ENCODE measurements at places on chromosomes 16 and 17. TPM values are rescaled to one million over a fixed set of nuclear protein-coding genes. Genes with fewer than 3 reads are reported as not detected.
A peak's percentile ranks its signal among the peaks of the same experiment; 100 is the strongest.

DNA sequence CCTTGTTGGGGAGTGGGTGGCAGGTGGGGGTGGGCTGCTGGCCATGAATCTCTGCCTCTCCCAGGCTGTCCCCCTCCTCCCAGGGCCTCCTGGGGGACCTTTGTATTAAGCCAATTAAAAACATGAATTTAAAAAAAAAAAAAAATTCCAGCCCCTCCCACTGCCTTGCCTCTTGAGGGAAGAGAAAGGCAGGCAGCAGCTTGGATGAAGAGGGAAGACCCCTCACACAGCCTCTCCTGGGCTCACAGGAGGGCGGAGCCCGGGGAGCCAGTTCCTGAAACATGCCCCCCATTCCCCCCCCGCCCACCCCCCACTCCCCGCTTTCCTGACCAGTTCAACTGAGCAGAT is 1.8 kb upstream of the TCAP start:
- no peak for DNase-seq

DNA sequence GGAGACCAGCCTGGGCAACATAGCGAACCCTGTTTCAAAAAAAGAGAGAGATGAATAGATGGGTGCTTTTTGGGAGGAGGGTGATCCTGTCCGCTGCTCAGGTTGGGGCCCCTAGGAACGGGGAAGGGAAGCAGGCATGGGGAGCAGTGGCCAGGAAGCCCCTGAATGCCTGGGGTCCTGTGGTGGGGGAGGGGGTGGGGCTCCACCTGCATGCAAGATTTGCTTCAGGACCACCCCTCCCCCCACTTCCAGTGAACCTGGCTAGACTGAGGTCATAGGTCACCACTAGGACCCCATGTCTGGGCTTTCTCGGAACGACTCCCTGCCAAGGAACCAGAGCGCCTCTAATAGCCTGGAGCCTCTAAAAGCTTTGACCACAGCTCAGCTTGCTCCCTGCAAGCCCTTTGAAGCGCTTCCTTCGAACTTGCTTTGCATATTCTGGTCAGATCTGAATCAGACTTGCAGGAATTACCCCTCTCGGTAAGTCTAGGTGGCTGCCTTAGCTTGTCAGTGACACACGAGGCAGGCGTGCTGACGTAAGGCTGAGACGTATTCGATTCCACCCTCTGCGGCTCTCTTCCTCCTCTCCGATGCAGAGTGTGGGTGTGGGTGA is 3.7 kb downstream of the SOCS3 start:
- peak; percentile 84 for DNase-seq

GRCh38 chr16:89052191-89052889 is 41.3 kb upstream of the ACSF3 start:
- DNase-seq = peak; percentile 75

- no peak for DNase-seq
Observed at GRCh38 chr17:30961209-30962188, 9.3 kb upstream of the RNF135 start.

GRCh38 chr17:290121-290521 is 62.5 kb downstream of the RPH3AL start:
- DNase-seq = no peak

GRCh38 chr17:61395409-61395982 is 4.1 kb upstream of the TBX2 start:
- DNase-seq = no peak

- peak; percentile 7 for DNase-seq
Observed at GRCh38 chr17:77581480-77581879, 377.0 kb upstream of the TNRC6C start.

DNA sequence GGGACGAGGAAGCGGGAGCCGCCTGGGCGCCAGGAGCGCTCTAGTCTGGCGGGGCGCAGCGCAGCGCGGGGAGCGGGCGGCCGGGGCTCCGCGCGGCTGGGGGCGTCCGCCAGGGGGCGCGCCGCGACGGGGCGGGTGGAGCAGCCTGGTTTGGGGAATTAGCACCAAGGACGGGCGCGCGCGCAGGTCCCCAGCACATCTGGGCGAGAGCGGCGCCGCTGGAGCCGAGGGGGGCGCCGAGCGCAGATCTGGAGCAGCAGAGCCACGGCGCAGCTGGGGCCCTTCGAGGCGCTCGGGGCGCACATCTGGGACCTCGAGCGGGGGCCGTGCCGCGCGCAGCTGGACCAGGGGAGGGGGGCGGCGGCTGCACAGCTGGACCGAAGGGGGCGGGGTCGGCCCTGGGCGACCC is at the start of gene NXPH3:
NXPH3 (plus strand) TSS at position 193 of the 409 bp plus-strand sequence. CDS start 349 bp downstream, outside the sequence.
- DNase-seq = peak; percentile 96

- DNase-seq = no peak
Observed at GRCh38 chr16:84371553-84371865, 3.2 kb downstream of the ATP2C2 start.

- DNase-seq = no peak
Observed at GRCh38 chr16:76059186-76059585, 218.0 kb upstream of the CNTNAP4 start.

DNA sequence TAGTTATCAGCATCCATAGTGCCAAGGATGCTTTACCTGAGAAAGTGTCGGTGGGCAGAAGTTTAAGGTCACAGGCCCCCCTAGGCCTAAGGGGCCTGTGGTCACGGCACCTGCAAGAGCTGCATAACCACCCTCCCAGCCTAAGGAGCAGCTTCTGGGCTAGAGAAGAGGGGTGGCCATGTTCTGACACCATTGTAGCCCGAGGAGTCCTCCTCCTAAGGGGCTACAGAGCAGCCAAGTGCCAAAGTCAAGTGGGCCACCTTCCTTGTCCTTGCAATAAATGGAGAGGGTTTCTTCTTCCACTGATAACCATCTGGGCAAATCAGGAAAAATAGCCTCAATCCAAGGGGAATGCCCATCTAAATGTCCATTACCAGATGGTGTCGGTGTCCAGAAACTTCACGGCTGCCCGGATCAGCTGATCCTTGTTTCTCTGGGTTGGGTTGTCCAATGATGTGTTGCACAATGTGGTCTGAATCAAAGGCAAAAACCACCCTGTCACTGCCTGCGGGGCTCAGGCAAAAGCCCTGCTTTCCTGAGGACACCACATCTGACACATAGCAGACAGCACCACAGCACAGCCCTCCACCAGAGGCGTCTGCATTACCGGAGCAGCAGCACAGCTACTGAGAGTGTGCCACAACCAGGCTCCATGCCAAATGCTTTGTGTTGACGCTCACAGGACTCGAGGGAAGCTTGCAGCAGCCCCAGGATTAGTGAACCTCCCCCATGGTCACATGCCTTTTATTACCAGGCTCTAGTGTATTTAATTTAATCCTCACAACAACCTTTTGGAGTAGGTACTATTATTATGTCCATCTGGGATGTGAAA is 12.8 kb downstream of the ATPAF2 start:
- peak; percentile 54 for DNase-seq

DNA sequence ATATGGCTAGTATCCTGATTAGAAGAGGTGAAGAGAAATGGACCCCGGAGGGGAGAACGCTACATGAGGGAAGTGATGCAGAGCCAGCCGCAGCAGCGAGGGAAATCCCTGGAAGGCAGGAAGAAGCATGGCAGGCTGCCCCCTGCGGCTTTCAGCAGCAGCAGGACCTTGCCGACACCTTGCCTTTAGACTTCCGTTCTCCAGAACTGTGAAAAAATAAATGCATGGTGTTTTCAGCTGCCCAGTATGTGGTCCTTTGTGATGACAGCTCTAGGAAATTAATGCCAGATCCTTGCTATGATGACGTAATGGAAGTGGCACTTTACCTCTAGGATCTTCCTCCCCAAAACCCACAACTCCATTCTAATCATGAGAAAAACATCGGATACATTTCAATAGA is 9.7 kb upstream of the ZFP1 start:
- DNase-seq = no peak

- DNase-seq = no peak
Observed at GRCh38 chr17:51611585-51611984, 351.2 kb downstream of the UTP18 start.

GRCh38 chr16:30669903-30670824 is 11.9 kb downstream of the FBRS start:
- no peak for DNase-seq

DNA sequence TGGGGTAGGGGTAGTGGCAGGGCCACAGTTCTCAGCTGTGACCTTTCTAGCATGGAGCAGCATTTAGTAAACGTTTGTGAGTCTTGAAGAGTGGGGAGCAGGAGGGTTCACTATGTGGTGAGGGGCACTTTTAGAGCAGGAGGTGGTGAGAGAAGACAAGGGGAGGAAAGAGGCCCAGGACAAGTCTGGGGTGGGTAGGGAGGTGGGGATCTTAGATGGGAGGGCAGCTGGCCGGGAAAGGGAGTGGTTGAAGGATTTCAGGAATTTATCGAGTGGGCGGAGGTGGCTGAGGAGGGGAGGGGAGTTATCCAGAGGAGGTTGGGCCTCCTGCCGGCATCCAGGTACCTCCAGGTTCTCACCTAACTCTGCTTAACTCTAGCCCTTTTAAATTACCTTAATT is 1.9 kb downstream of the CLEC16A start:
- DNase-seq = peak; percentile 69

- DNase-seq = no peak
Observed at GRCh38 chr17:49889500-49889899, 41.6 kb upstream of the TAC4 start.

DNA sequence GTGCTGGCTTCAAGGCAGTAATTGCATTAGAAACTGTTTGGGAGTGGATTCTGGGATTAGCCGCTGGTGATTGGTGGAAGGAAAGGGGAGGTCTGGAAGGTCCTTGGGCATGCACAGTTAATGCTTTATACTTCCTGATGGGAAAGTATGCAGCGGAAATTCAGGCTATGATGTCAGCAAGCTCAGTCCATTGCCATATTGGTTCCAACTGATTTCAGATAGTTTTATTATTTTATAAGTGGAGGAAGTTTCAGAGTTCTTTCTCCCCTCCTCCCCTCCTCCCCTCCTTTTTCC is 8.1 kb upstream of the CMTR2 start:
- DNase-seq = no peak

- DNase-seq = peak; percentile 70
Observed at GRCh38 chr17:72421128-72422092, 300.6 kb downstream of the SOX9 start.

DNA sequence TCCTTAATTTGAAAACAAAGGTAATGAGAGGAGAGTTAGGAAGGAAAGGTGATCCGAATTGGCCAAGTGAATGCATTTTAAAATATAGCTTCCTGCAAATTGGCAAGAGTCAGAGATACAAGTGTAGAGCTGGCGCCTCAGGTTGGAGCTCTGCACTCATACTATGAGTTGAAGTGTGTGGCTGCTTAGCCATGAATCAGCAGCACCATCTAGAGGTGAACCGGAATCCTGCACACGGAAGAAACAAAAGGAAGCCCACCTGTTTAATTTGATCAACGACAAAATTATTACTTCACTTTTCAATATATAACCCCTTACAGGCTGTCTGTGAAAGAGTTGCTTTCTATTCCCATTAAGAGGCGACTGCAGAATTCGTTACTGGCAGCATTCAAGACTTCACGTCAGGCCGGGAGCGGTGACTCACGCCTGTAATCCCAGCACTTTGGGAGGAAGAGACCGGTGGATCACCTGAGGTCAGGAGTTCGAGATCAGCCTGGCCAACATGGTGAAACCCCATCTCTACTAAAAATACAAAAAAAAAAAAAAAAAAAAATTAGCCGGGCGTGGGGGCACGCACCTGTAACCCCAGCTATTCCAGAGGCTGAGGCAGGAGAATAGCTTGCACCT is 1253.7 kb upstream of the CDH8 start:
- no peak for DNase-seq

SMTNL2 gene
- total RNA-seq = 3.0 TPM

SLC52A1 gene
- total RNA-seq = 1.0 TPM

FAM20A gene
- total RNA-seq = 40.3 TPM

IGF2BP1 gene
- total RNA-seq = not detected

ARL5C gene
- total RNA-seq = not detected

SLC16A3 gene
- total RNA-seq = 82.8 TPM

STH gene
- total RNA-seq = not detected

KCNJ12 gene
- 1.4 TPM for total RNA-seq

CRHR1 gene
- total RNA-seq = not detected

Data from upper lobe of left lung (tissue), 6 donors.